ENCODE measurements at places on chromosomes 13 and 19. TPM values are rescaled to one million over a fixed set of nuclear protein-coding genes. Genes with fewer than 3 reads are reported as not detected.

Gene YJEFN3
- total RNA-seq: 4.4 TPM

Gene IRGC
- total RNA-seq: not detected

Gene GDF15
- total RNA-seq: not detected

Gene CGB2
- total RNA-seq: not detected

Gene SIGLEC8
- not detected for total RNA-seq

Gene RAB20
- total RNA-seq: 1.4 TPM

GRCh38 chr19:13215572-13216380 is 65.6 kb downstream of the IER2 start:
- DNase-seq: no peak
- H3K27me3 ChIP-seq: no peaks in the 10 kb centered on the region

- H3K27ac ChIP-seq: no peak overlapping the region
- H3K4me3 ChIP-seq: no peak overlapping the region
- no peaks in the 10 kb centered on the region for H3K4me1 ChIP-seq
Measured at GRCh38 chr13:86298725-86299124, 499.5 kb upstream of the SLITRK6 start.

GRCh38 chr19:23393121-23393520 is 2.1 kb downstream of the ZNF91 start:
- H3K4me3 ChIP-seq: no peak overlapping the region
- peaks cover 25% of the 10 kb centered on the region for H3K36me3 ChIP-seq
- peaks cover 33% of the 10 kb centered on the region for H3K4me1 ChIP-seq

DNA sequence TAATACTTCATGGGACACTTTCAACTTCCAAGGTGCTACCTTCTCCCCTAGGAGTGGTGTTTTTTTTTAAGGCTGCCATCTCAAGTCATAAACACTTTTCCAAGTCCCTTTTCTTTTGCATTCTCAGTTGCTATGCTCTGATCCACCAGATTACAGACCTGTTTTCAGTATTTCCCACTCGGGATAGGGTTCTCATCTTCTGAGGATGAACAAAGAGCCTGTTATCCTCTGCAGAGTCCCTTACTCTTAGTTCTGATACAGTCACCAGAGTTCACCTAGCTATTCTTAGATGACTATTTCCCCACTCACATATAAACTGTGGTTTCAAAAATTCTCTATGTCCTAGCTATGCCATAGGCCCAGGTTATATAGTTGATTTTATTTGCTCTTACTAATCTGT is 15.9 kb downstream of the ZDHHC20 start:
- no peak overlapping the region for H3K27ac ChIP-seq
- no peak overlapping the region for H3K4me3 ChIP-seq
- no peaks in the 10 kb centered on the region for H3K4me1 ChIP-seq
- no peaks in the 10 kb centered on the region for H3K27me3 ChIP-seq

GRCh38 chr19:49930483-49931011 is 1.2 kb upstream of the NUP62 start:
- H3K36me3 ChIP-seq: peaks cover 17% of the 10 kb centered on the region
- no peak overlapping the region for H3K4me3 ChIP-seq
- no peak for DNase-seq
- H3K27me3 ChIP-seq: no peaks in the 10 kb centered on the region
- peaks cover 70% of the 10 kb centered on the region for H3K4me1 ChIP-seq

Measured in CD4-positive, alpha-beta T cell (primary cell).